ENCODE measurements at places on chromosomes 1 and 21.

DNA sequence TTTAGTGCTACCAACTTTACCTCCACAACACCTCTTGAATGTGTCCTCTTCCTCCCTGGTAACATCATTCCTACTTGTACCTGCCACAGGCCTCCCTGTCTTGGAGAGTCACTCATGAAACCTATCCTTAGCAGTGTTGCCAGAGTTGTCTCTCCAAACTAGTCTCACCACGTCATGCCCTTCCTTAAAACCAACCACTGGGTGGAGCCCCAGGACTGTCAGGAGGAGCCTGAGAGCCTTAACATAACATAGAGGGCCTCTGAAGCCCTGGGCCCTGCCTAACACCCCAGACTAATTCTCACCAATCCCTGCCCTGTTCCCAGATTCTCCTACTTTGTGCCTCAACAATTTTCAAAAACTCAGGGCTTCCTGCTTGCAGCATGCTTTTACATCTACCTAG lies 65.3 kb downstream of the ZNF697 start:
- peak; percentile 21 for DNase-seq

- DNase-seq: no peak
These were observed 59.4 kb upstream of the DUSP10 start for GRCh38 chr1:221801251-221801661.

DNA sequence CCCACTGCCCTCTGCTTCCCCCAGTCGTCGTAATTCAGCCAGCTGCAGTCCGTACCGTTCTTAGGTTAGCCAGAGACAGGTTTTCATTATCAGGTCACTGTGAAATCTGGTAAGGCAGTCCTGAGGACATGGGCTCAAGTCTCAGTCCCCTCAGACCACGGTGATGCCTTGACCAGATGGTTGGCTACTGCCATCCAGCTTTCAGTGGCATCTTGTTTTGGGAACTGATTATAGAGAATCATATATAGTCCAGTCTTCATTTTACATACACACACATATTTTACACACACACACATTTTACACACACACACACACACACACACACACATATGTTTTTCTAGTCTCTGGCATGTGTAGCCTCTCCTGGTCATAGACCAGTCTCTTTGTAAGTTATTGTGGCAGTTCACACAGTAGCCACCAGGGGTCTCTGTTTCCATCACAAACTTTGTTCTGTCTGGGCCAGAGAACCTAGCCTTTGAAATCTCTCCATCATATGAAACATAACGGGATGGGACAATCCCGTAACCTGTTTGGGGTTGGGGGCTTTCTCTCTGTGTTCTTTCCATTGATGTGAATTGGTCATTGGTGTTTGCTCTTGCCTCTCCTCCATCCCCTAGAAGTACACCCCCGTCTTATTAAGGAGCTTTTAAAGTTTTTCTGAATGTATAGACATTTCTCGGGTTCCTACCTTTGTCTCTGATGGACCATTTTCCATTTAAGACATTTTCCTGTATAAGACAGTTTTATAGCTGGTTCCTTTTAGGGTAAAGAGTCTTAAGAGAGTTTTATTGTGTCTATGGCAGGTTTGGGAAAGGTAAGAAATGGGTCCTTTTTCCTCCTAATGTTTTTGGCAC lies 8.4 kb upstream of the IKBKE start:
- DNase-seq: peak; percentile 61

- no peak for DNase-seq
These were observed 11.5 kb downstream of the BTBD8 start for GRCh38 chr1:92091625-92092024.

DNA sequence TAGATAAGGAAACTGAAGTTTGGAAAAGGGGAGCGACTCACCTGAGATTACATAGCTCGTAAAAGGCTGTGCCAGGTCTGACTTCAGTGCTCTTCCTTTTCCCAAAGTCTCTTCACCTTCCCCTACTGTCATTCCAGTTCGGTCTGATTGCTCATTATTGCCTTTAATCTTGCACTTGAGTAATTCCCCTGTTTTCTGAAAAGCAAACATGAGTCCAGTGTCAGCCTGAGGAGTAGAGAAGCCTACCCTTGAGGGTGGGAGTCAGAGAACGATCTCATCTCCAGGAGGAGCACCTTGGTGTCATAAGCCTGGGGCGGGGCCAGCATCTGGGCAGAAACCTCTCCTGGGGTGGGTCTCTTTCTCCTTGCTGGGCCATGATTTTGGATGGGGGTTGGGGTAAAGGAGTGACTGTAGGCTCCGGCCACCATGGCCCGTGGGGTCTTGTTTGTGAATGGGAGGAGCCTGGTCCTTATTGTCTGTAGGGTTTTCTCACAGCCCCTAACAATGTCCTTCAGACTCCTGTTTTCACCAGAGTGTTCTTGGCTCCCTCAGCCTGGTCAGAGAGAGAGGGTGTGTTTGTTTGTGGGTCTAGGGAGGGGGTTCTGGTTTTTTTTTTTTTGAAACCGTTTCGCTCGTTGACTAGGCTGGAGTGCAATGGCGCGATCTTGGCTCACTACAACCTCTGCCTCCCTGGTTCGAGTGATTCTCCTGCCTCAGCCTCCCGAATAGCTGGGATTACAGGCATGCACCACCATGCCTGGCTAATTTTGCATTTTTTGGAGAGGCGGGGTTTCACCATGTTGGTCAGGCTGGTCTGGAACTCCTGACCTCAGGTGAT lies 6.0 kb downstream of the VANGL2 start:
- no peak for DNase-seq

GRCh38 chr21:45317398-45318145 lies 29.9 kb upstream of the POFUT2 start:
- no peak for DNase-seq

GRCh38 chr1:16267690-16268180 lies 30.8 kb upstream of the CPLANE2 start:
- no peak for DNase-seq

DNA sequence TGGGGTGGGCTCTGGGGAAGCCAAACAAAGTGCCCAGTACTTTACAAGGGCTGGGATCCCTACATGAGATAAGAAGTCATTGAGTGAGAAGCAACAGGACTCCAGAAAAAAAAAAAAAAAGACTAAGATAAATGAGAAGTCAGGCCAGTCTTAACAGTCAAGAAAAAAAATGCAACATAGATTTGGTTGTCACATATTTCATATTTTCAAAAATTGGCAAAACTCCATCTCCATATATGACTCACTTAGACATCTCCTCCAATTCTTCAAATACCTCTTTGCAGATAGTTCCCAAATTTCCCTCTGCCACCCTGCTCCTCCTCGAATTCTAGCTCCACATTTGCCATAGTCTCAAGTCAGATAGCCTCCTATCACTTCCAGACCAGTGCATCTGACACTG lies 20.9 kb upstream of the SIPA1L2 start:
- no peak for DNase-seq

GRCh38 chr21:38780879-38781278 lies 24.9 kb upstream of the ETS2 start:
- DNase-seq: no peak

- DNase-seq: no peak
These were observed 62.2 kb upstream of the ATP1B1 start for GRCh38 chr1:169044296-169044695.

- no peak for DNase-seq
These were observed 261.3 kb downstream of the ST6GALNAC3 start for GRCh38 chr1:76335882-76336281.

- no peak for DNase-seq
These were observed 61.1 kb downstream of the SPEN start for GRCh38 chr1:15908597-15908996.

DNA sequence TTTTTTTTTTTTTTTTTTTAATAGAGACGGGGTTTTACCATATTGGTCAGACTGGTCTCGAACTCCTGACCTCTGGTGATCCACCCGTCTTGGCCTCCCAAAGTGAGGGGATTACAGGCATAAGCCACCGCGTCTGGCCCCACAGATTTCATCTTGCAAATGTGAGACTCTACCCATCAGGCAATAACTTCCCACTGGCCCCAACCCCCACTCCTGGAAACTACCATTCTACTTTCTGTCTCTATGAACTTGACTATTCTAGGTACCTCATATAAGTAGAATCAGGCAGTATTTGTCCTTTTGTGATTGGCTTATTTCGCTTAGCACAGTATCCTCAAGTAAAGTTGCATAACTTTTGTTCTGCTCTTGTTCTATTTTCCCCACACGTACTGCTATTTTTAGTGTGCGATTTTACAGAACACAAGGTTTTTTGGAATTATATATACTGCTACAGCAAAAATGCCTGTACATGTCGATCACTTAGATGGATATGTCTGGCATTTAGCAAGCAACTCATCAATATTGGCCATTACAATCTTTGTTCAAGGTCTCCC lies 40.2 kb downstream of the ECE1 start:
- no peak for DNase-seq

DNA sequence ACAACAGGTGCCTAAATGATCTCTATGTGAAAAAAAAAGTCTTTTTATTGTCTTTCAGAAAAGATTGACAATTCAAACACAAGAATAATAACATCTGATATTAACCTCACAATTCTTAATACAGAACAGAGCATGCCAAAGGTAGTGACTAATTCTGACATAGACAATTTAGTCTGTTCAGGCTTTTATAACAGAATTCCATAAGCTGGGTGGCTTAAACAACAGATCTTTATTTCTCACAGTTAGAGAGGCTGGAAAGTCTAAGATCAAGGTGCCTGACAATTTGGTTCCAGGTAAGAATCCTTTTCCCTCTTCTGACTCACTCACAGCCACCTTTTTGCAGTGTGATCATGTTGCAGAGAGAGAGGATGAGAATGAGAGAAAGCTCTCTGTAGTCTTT lies 27.0 kb downstream of the DPYD start:
- no peak for DNase-seq

- DNase-seq: no peak
These were observed 5.5 kb downstream of the TSEN15 start for GRCh38 chr1:184056921-184057555.

- no peak for DNase-seq
These were observed 21.5 kb upstream of the FAM43B start for GRCh38 chr1:20530901-20531300.

DNA sequence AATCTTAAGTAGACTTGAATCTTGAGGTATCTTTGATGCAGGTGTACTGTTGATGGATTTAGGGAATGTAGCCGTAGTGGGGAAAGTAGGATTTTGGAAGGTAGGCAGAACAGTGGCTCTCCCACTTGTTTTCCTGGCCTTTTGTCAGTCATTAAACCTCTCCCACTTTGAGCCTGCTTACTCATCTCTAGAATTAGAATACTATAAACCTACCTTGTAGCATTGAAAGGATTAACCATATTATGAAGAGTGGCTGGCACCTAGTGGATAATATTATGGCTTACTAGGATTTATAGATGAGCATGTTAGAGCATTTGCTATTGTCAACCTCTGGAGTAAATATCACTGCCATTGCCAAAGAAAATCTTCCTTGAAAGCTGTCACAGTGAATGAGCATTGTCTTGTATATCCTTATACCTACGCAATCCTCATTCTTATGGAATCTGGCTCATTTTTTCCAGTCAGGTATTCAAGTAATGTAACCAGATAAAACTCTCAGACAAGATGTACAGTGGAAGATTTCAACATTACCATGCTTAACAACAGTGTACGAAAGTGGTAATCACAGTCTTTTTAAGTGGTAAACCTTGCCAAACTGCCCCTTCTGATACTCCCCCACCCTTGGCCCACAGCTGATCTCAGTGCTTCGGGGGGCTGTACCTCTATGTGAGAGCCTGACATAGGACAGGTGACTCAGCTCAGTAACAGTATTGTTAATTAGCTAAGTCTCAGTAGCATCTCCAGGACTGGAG lies 44.4 kb downstream of the SH3GLB1 start:
- DNase-seq: no peak

DNA sequence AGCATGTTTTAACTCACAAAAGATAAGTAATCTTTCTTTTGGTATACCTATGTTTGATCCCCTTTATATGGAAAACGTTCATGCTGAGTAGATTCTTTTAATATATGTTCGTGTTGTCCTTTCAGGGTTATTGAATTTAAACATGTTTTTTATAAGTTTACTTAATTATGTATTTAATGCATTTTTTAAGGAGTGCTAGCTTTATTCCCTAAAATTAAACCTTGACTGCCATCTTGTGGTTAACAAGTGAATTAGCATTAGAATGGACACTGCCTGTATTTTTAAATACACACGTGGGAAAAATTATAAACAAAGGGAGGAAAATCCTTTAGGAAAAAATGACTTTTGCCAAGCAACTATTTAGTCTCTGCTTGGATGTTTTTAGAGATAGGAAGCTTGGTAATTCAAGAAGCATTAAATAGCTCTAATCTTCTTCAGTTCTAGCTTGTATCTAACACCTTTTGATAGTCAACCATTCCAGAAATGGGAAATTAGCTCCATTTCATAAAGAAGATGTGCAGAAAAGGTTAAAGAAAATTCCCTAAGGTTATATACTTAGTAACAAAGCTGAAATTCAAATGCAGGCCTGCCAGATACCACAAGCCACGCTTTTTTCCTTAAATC lies 43.0 kb downstream of the UBE2U start:
- peak; percentile 31 for DNase-seq

GRCh38 chr1:220943319-220943996 lies 64.2 kb downstream of the HLX start:
- DNase-seq: no peak

DNA sequence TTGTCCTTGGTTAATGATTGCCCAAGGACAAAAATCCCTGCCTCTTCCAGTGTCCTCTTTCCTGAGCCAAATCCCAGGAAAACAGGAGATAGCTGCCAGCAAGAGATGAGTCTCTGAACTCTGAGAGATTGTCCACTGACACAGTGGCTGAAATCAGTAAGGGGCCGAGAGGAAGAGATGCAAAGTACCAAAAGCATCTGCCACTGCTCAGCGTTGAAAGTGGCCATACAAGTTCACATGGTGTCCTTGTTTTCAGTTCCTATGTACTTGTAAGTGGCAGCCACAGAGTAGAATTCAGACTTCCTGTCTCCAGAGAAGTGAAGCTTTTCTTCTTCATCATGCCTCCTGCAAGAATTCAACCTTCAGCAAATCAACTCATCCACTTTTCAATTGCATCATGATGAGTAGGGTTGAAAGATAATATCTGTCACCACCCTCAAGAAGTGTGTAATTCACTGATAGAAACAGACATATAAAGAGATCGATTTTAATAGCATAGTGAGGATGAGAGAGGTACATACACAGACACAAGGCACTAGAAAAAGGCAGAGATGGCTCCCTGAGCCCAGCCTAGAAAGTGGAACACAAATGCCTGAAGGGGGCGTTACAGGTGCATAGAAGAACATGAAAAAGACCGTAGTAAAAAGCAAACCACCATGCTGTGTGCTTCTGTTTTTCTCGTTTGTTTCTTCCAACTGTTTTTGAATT lies 185.8 kb downstream of the MRPL39 start:
- DNase-seq: peak; percentile 20

GRCh38 chr1:221723848-221724236 lies 18.0 kb downstream of the DUSP10 start:
- DNase-seq: no peak

DNA sequence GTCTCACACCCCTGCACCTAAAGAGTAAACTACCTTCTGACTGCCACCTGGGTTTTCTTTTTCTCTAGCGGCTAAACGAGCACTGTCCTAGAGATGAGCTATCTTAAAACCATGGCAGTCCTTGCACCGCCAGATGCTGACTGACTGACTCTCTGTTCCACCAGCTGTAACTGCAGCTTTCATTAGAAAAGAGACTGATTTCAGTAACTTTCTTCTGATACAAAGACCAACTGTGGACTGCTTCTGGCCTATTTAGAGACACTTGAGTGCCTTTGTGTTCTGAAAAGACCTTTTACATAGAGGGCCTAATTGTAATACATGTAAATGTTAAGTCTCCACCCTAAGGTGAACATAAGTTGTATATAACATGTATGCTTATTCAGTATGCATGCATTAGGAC lies 152.5 kb downstream of the DISC1 start:
- DNase-seq: no peak

- no peak for DNase-seq
These were observed 26.6 kb downstream of the RGS21 start for GRCh38 chr1:192343344-192343743.
